ENCODE measurements at places on chromosomes 11 and 22.

DNA sequence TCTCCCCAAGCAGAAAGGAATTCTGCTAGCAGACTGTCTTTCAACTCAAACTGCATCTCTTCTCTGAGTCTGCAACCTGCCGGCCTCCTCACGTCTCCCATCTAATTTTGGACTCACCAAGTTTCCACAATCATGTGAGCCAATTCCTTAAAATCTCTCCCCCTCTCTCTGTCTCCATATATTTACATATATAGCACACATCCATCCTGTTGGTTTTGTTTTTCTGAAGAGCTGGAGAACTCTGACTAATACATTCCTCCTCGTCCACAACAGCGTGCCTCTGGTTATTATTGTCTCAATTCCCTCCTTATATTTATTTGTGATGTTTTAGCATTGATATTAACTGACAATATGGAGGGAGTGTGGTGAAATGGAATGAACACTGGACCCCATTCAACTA, 29.6 kb upstream of the FJX1 start:
- DNase-seq = no peak

DNA sequence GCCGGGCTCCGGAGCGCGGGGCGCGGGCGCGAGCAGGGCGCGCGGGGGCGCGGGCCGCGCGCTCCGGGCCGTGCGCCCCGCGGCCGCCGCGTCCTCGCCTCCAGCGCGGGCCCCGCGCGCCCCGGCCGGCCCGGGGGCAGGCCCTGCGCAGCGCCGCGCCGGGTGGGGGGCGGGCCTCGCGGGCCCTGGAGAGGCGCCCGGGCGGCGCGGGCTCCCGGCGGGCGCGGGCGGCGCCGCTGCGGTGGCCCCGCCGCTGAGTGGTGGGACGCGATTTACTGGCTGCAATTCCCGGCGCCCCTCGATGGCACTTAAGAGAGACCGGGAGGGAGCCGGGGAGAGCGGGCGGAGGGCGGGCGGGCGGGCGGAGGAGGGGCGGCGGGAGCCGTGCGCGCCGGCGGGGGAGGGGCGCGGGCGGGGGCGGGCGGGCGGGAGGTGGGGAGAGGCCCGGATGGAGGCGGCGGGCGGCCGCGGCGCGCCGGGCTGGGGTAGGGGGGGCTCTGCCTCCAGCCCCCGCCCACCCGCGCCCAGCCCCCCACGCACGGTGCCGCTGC, 73.2 kb upstream of the TCF20 start:
- DNase-seq = no peak

- no peak for DNase-seq
Measured at GRCh38 chr11:36071917-36072500, 128.1 kb downstream of the LDLRAD3 start.

DNA sequence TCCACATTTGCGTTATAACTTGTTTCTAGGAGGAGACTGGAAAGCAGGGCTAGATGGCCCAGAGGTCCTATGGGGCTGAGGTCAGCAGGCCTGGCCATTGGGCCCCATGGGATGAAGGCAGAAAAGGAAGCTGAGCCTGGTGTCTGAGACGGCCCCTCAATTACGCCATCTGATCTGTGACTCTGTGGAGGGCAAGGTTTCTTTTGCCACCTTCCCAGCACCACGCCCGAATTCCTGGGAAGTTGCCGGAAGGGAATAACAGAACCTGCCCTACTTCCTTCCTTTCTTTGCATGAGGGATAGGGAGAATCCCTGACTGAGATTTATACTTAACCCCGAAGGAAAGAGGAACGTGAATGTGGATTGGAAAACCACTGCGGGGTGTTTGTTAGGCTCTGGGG, 118.1 kb downstream of the MPPED1 start:
- no peak for DNase-seq

DNA sequence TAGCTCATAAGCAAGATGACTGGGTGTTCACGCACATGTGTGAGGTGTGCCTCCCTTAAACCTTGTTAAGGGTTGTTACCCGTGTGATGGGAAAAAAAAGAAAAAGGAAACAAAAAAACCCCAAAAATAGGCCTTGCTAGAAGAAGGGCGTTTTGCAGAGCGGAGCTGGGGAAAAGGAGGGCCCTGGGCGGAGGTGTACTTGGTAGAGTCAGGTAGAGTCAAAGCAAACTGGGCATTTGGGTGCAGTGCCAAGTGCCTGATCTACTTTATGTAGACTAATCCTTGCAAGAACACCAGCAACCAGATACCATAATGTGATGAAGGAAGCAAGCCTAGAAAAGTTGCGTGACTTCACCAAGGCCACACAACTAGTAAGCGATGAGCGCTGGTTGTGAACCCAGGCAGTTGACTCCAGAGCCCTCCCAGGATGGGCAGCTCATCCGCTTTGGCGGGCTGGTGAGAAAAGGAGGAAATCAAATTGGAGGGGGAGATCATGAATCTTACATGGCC, 1.2 kb upstream of the TIRAP start:
- no peak for DNase-seq

DNA sequence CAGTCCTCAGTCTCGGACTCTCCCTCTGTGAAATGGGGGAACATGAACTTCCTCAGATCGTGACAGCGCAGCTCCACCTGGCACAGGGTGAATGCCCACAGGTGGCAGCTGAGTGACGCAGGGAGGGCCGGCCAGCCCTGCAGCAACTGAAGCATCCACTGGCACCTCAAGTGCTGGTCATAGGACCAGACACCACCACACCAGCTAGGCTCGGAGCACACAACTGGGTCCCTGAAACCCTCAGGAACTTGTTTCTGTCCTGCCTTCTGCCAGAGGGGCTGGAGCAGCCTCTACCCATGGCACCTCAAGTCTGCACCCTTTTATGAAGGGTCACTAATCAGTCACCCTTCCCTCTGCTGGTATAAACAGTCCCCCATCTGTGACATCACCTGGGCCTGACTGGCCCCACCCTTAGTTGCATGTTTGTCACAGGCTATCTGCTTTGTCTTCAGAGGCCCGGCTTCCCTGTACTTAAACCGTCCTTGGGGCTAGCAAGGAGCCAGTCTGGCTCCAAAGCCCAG, 7.4 kb upstream of the CDC42BPG start:
- no peak for DNase-seq

GRCh38 chr11:74325649-74326645, 14.5 kb upstream of the P4HA3 start:
- DNase-seq = no peak
